Activated T-cell treated with anti-CD3 and anti-CD28 coated beads, Interleukin-2, amount 50 U/mL, for 48 hours (primary cell): ENCODE measurements at places on chromosomes 3 and 15.

GRCh38 chr15:77195586-77195985 is 124.7 kb upstream of the TSPAN3 start:
- no peak for DNase-seq

- DNase-seq = no peak
Observed at GRCh38 chr3:36317915-36318314, 62.4 kb upstream of the STAC start.

GRCh38 chr15:52493968-52494367 is 34.7 kb downstream of the MYO5A start:
- no peak for DNase-seq

- DNase-seq = no peak
Observed at GRCh38 chr3:132071043-132071442, 36.2 kb upstream of the CPNE4 start.

DNA sequence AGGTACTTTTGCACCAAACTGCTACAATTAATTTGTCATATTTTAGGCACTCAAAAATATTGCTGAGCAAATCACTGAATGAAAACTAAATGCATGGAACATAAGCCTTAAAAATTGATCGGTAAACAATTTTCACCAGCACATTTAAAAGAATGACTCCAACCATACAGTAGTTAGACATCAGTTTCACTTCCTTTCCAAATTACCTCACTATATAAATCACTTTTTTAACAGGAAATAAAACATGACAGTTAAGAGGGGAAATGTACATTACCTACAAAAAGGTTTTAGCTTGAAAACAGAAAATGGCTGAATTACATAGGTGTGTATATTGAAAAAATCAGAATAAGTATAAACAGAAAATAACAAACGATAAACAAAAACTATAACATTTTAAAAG is 108.4 kb downstream of the SERPINI1 start:
- no peak for DNase-seq

GRCh38 chr3:43870844-43871626 is 180.3 kb downstream of the ABHD5 start:
- no peak for DNase-seq

- no peak for DNase-seq
Observed at GRCh38 chr15:34793901-34794300, 1.4 kb downstream of the ACTC1 start.

DNA sequence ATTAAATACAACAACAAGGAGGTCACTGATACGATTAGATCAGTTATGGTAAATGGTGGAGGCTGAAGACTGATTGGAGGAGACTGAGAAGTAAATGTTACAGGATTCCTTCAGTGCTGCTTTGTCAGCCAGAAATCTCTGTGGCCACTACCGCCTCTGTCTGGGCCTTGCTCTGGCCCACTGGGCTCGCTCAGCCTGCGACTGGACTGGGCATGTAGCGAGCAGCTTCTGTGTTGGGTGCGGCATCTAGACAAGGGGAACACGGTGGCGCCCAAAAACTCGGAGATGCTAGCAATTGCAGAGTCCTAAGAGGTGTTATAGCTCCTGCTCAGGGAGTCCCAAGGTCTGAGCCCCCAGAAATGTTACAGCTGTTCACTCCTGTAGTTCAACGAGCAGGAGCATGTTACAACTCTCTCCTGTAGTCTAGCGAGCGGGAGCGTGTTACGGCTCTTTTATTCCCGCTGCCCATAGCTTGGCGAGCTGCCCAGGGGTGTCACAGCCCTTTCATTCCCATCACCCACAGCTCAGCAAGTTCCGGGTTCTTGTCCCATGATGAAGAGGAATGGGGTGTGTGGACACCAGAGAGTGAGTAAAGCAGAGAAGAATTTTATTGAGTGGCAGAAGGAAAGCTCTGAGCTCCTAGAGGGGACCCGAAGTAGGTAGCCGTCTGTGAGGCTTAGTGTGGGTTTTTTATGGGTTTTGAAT is 24.7 kb downstream of the SLC15A2 start:
- no peak for DNase-seq

DNA sequence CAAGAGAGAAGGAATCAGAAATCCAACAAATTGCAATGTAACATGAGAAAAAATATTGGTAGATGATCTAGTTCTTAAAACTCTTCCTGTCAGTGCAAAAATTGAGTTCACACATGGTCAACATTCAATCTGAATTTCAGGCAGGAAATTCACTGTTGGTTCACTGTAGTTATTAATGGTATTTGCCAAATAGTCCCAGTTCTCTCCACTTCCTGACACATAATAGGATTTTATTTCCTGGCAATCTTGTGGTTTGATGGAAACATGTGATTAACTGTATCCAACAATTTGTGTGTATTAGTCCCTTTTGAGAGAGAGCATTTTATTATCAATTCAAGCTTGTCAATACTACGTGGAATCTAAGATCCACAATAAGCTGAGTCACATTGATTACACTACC is 1103.1 kb downstream of the ROBO2 start:
- no peak for DNase-seq

DNA sequence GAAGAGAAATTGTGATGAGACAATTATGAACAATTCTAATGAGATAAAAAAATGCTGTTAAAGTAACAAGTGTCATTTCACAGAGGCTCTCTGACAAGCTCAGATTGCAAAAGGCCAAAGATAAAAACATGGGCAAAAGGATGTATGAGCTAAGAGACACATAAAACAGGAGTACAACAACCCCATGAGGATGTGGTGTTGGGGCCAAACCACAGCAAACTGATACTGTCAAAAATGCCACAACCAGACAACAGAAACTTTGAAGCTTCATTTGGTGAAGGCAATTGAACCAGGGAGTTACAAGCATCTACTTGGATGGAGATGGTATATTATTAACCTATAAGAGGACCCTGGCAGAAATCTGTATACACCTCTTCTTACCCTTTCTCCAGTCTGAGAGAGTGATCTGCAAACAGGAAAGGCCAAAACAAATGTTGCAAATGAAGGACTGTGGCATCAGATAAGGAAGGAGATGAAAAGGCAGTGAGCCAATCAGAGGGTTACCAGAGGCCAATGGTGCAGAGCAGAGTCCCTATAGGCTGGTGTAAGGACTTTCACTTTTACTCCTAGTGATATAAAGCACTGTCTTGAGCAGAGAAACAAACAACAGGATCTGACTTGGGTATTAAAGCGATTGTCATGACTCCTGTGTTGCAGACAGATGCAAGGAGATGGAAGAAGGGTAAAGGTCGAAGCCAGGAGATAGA is 659.0 kb downstream of the NTRK3 start:
- no peak for DNase-seq

- DNase-seq = no peak
Observed at GRCh38 chr3:81465510-81466200, 295.8 kb downstream of the GBE1 start.

- DNase-seq = no peak
Observed at GRCh38 chr3:125512135-125512920, 7.7 kb downstream of the SNX4 start.

DNA sequence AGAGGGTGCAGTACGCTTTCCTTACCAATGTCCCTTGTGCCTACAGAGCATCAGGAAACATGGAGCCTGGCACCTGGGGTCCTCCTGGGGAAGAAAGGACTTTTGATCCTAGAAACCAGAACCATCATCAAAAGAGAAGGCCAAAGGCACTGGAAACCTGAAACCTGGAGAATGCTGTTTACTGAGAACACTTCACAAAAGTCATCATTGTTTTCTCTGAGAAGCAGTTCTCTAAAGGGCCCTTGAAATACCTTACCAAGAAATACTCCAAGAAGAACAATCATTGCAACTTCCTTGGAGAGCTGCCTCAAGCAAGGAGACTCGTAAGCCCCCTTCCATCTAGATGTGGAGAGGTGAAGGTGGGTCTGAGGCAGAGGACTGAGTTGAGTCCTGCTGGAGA is 66.0 kb downstream of the TLE3 start:
- no peak for DNase-seq

- no peak for DNase-seq
Observed at GRCh38 chr15:37054336-37054735, 46.0 kb downstream of the MEIS2 start.

- no peak for DNase-seq
Observed at GRCh38 chr15:39114690-39115378, 466.0 kb upstream of the THBS1 start.

DNA sequence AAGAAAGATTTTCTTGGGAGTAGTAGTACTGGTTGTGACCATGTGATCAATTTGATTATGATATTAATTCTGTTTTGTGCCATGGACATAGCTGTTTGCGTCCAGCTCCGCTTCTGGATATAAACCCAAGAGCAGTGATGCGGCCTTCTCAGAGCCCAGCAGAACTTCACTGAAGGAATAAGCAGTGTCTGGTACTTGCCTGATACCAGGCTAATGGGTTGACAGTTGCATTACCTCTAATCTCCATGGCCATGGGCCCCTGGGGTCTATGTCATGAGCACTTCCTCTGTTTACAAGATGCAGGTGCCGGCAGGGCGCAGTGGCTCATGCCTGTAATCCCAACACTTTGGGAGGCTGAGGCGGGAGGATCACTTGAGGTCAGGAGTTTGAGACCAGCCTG is 36.3 kb upstream of the RAB6B start:
- no peak for DNase-seq

DNA sequence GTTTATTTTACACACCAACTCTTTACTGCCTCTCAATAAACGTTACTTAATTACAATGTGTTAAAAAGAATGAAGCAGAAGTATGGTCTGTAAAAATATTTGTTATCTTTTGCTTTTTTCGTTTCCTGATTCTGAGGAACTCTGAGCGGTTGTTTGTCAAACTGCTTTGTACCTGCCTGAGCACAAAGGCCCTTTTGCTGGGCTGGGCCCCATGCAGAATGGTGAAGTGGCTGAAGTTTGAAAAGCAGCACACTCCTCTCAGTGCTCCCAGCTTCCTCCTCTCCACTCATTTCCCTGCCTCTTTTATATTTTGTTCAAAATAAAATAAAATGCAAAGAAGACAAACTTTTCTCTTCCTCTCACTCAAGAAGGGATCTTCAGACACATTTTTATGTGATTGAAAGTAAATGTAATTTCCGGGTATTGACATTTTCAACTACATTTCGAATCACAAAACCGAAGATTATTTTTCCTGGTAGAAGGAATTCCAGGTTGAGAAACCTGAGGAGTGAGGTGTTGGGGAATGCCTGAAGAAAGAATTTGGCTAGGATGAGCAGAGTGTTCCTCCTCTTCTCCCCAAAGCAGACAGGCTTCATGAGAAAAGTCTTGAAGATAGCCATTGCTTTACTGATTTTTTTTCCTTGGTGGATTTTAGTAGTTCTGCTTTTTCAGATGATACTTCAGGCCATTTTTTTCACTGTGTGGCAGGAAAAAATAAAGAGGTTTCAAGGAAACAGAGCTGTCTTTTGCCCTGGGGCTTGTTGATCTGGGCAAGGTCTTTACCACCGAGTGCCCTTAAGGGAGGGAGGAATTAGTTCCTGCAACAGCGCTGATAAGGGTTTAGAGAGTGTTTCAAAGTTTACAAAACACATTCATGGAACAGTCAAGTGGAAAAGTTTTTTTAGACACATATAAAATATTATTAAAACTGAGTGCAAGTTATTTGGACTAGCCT is 229.8 kb downstream of the NFKBIZ start:
- DNase-seq = no peak

DNA sequence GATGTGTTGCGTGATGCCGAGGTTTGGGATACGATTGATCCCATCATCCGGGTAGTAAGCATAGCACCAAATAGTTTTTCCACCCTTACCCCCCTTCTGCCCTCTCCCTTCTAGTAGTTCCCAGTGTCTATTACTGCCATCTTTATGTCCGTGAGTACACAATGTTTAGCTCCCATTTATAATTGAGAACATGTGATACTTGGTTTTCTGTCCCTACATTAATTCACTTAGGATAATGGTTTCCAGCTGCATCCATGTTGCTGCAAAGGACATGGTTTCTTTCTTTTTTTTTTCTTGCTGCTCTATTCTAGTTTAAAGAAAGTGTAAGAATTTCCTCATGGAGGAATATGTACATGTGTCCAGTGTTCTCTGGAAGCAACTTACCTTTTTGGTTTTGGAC is 51.8 kb downstream of the NSUN3 start:
- no peak for DNase-seq

- no peak for DNase-seq
Observed at GRCh38 chr3:37770938-37771918, 90.5 kb upstream of the CTDSPL start.

DNA sequence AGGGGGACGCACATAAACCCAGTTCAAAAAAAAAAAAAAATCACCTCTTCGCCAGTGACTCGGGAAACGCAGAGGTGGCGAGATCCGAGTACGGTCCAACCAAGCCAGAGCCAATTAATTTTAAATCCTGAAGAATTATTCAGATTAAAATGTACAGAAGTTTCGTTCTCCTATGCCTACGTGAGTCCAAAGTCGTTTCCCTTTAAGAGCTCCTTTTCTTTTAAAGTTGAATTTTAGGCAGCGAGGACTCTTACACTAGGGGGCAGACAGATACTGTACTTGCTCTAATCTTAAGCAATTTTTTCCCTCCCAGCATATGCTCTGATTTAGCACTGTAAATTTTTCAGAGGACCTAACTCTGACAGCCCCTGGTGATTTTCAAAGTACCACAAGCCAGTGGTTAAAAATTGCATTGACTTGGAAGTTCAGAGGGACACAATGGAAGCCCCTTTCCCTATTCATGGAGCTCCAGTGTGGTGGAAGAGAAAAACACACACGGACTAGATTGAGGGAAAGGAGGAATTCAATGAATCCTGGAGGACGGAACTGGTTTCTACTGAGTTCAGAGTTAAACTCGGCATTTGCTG is 3.3 kb upstream of the NR2F2 start:
- no peak for DNase-seq

DNA sequence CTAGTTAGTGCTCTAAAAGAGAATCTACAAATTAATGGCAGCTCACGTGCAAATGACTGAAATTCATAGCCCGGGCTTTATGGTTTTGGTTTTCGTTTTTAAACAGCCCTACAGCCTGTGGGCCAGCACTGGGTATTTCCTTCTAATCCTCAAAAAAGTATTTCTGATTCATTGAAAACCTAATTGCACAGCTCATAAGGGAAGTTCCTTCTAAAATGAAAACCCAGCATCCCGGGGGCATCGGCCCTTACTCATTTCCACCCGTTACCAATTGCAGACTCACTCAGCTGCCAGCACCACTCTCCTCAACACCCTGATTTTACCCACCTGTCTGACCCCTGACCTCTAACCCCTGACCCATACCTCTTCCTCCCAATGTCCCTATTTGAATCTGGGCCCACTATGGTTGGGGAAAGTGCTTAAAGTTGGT is 59.5 kb upstream of the ZNF148 start:
- no peak for DNase-seq

- no peak for DNase-seq
Observed at GRCh38 chr3:181727341-181728032, 15.8 kb downstream of the SOX2 start.

GRCh38 chr3:159632128-159632527 is 356.5 kb upstream of the IL12A start:
- no peak for DNase-seq

DNA sequence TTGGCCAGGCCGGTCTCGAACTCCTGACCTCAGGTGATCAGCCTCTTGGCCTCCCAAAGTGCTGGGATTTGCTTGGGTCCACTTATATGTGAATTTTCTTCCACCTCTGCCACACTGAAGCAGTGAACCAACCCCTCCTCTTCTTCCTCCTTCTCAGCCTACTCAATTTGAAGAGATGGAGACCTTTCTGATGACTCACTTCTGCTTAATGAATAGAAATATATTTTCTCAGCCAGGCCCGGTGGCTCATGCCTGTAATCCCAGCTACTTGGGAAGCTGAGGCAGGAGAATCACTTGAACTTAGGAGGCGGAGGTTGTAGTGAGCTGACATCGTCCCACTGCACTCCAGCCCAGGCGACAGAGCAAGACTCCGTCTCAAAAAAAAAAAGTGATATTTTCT is 46.8 kb upstream of the GATM start:
- no peak for DNase-seq
